ENCODE measurements at places on chromosomes 12 and 14.

DNA sequence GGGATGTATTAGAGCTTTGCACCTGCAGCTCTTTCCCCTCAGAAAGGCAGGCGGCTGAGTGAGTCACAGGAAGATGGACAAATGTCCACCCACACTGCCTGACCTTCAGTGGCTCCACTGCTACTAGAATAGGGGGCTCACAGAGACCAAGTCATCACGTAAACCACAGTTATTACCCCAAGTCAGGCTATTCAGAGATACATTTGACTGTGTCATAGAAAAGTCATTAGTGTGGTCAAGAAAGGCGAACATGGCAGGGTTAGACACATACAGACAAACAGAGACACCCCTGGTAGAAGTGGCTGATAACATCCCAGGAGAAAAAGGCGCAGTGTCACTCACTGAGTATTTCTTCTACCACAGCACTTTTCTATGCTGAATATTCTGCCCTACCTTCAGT is 36.0 kb downstream of the GCH1 start:
- DNase-seq, result no peak

GRCh38 chr12:131313635-131314034 is 359.9 kb downstream of the ADGRD1 start:
- no peak for DNase-seq

DNA sequence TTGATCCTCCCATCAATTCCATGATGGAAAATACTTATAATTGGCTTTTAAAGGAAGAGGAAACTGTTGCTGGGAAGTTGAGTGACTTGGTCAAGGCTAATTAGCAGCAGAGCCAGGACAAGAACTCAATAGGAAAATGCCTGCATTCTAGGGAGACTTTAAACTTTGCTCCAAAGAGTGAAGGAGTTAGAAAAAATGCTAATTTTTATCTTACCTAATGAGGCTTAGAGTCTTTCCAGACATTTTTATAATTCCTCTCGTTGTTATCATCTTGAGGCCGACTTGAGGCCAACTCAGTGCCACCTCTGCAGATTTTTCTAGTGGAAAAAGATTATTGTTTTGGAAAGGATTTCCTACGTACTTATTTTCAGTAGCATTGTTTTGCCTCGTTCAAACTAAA is 344.6 kb downstream of the ETNK1 start:
- no peak for DNase-seq

DNA sequence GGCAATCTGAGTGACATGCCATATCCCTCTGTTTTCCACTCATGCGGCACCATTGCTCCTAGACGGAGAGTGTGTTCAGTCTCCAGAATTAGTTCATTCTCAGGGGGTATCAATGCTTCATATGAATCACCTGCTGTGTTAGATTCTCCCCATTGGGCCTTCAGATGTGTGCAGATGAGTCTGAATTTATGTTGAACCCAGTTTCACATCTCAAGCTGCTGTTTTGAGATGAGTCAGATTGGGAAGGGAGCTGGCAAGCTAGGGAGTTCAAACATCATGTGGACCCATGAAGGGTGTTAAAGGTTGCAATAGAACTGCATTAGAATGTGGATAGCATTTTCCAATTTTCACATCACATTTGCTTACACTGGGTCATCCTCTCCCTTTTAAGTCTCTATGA is 46.9 kb upstream of the KCNA1 start:
- DNase-seq, result no peak

DNA sequence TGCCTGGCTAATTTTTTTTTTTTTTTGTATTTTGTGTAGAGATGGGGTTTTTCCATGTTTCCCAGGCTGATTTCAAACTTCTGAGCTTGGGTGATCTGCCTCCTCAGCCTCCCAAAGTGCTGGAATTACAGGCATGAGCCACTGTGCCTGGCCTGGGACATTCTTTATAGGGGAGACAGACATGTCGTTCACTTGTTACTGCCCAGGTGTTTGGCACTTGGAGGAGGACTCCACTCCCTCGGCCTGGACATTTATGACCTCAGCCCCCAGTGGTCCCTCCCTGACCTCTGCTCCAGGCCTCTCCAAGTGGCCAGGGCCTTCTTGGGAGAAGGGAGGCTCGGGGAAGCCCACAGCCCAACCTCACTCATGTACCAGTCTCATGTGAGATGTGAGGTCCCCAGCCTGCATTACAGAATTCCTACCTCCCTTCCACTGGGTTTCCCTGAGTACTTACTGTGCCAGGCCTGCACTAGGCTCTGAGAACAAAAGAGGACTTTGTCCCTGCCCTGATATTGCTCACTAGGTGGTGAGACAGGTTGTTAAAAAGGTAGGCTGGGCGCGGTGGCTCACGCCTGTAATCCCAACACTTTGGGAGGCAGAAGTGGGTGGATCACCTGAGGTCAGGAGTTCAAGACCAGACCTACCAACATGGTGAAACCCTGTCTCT is 9.7 kb upstream of the POP5 start:
- DNase-seq, result no peak

DNA sequence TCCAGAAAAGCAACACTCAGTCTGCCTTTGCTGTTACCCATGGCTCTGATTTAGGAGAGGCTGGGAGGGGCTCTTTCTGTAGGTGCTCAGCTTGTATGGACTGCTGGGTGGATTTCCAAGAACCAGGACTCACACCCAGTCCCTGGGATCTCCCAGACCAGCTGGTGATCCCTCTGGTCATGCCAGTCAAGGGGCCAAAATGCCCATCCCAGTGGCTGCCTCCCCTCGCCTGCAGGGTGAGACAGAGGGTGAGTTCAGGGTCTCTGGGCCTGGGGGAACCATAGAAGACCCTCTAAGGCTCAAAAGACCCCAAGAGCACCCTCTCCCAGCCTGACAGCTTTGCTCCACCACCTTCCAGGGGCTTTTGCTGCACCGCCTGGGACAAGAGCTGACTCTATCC is 78.6 kb upstream of the MYL2 start:
- DNase-seq, result no peak

DNA sequence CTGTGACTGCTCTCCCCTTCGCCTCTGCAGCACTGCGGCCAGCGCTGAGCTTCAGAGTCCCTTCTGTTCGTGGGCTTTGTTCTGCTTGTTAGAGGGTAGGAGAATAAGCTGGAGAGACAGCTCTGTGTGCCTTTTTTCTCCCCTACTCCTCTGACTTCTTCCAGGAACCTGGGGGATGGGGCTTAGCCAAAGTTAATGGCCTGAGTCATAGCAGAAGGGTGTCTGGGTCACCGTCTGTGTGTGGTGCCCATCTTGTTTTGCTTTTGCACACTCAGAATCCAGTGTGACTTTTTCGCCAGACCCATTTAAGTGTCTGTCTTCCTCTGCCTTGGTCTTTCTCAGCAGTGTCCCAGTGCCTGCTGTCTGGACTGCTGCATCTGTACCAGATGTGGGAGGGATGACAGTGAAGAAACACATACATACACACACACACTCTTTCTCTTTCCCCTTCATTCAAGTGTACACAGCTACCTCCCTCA is 3.0 kb downstream of the KIF5A start:
- no peak for DNase-seq

DNA sequence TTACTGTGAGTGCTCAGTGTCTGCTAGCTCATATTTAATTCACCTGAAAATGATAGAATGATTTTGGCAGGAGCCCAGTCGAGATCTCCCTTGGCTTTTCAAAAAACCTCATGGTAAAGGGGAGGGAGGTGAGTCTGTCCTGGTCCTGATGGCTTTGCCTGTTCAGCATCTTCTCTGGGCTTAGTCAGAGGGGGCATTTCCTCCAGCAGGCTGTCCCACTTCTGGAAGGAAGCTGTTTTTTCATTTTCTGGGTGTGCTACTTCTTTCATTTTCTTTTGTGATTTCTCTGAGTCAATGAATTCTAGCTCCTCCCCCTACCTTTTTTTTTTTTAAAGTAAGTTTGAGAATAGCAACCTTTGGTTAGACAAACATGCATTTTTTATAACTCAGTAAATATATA is 58.8 kb downstream of the TMX1 start:
- no peak for DNase-seq

DNA sequence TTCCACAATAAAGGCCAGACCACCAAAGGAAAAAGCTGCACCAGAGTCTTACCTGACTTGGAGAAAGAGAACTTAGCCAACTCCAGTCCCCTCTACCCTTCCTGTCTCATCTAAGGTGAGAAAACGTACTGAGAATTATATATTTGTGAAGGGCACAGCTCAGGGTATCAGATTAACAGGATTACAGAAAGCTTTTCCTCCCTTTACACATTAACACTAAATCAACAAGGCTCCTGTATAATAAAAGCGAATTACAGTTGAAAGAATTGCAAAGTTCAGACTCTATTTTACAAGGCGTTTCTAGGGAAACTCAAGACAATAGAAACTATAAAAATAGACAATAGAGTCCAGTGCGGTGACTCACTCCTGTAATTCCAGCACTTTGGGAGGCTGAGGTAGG is 82.7 kb upstream of the RPL10L start:
- DNase-seq, result no peak

DNA sequence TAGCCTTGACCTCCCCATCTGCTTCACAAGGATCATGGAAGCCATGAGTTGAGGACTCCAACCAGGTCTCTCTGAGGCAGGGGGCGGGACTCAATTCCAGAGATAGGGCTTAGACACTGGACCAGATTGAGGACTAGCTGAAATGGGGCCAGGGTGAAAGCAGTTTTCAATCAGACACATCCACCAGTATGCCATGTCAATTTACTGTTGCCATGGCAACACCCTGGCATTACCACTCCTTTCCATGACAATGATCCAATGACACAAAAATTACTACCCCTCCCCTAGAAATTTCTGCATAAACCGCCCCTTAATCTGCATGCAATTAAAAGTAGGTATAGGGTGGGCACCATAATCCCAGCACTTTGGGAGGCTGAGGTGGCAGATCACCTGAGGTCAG is 18.6 kb upstream of the DCAF5 start:
- DNase-seq, result no peak

All from right renal cortex interstitium (tissue), 3 donors.